Brain pericyte (primary cell): ENCODE measurements at places on chromosomes 13 and 19.

DNA sequence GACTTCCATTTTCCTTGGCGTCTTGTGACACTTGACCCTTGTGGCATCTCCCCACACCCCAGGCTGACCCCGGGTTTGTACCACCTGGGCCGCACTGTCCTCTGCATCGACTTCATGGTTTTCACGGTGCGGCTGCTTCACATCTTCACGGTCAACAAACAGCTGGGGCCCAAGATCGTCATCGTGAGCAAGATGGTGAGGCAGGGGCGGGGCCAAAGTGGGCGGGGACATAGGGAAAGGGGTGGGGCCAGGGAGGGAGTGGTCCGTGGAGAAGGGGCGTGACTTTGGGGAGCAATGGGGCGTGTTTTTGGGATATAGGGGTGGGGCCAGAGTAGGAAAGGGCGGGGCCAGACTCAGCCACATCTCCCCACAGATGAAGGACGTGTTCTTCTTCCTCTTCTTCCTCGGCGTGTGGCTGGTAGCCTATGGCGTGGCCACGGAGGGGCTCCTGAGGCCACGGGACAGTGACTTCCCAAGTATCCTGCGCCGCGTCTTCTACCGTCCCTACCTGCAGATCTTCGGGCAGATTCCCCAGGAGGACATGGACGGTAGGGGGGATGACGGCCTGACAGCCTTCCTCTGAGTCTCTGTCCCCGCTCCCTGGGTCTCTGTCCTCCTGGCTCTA lies 42.8 kb downstream of the TRPM4 start:
- no peak for DNase-seq

- no peak for DNase-seq
These were observed 8.1 kb upstream of the SIN3B start for GRCh38 chr19:16821081-16821480.

GRCh38 chr13:104357174-104357573 lies 1291.0 kb upstream of the SLC10A2 start:
- DNase-seq: no peak

DNA sequence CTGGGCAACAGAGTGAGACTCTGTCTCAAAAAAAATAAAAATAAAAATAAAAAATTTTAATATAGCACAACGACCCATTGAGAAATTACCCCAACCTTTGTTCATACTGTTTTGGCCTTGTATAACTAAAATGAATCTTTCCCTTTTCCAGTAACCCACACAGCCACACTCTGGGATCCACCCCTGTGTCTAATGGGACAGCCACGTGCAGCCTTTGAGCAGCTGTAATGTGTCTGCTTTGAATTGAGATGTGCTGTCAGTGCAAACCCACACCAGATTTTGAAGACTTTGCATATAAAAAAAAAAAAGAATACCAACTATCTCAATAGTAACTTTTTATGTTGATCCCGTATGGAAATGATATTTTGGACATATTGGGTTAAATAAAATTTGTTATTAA lies 112.7 kb upstream of the UBL3 start:
- DNase-seq: no peak

GRCh38 chr19:15115762-15116615 lies 8.8 kb downstream of the SYDE1 start:
- no peak for DNase-seq

DNA sequence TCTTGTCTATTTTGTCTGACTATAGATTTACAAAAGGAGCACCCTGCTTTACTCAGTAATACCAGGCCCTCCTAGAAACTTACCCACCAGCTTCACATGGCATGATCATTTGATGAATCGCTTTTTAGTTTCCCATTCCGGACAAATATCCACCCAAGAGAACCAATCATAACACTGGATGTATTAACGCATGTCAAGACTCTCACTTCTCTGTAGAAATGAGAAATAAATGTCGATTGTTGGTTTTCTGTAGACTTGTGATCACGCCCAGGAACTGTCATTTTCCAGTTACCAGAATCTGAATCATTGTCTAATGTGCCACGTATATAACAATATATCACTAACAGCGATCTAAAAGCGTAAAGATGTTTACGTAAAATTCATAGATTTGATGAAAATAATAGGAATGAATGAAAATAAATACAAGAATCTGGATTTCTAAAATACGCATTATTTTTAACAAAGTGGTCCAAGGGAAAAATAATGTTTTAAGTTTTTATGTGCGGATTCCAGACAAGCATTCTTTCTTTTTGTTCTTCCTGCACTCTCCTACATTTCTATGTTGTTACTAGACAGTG lies 14.0 kb downstream of the CDX2 start:
- no peak for DNase-seq

DNA sequence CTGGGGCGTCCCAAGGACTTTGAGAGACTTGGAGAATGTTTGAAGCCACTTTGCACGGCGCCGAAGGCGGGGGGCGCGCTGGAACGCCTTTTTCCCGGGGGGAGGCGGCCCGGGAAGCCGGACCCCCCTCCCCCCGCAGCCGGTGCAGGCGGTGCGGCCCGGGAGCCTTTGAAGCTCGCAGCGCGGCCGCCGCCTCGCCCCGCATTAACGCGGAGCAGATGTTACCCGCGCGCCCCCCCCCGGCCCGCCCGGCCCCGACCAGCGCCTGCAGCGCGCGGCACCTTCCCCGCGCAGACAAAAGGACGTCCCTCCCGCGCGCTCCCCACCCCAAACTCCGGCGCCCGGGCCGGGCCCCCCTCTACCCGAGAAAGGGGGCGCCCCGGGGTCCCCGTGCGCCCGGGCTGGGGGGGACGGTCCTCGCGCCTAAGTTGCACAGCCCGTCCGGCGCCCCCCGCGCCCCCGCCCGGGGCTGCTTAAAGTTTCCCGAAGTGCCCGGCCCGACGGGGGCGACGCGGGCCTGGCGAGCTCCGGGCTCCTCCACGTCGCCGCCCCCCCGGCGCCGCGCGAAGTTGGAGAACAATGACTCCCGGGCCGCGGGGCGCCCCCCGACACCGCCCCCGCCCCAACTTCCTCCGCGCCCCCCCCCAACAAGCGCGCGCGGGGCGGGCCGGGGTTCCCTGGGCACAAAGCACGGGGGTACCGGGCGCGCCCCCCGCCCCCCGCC lies 685 bp downstream of the TCF3 start:
- DNase-seq: no peak

GRCh38 chr19:40398417-40399131 lies 8.6 kb upstream of the HIPK4 start:
- no peak for DNase-seq

DNA sequence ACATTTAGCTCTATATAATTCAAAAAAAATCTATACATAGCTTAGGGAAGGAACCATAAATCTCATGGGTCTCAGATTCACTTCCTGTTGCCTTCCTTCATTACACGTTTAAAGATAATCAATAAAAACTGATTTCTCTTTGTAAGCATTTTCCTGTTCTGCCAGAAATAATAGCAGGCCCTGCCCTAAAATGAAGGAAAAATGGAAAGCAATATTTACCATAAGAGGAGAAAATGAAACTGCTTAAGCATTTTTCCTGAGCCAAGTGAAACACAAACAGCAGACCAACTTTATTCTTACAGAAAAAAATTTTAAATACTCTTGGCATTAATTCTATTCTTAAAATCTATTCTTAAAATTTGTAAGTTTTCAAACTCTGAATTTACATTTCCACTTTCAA lies 4.0 kb downstream of the LHFPL6 start:
- DNase-seq: no peak

GRCh38 chr13:33014291-33014690 lies 1.9 kb upstream of the KL start:
- DNase-seq: no peak

DNA sequence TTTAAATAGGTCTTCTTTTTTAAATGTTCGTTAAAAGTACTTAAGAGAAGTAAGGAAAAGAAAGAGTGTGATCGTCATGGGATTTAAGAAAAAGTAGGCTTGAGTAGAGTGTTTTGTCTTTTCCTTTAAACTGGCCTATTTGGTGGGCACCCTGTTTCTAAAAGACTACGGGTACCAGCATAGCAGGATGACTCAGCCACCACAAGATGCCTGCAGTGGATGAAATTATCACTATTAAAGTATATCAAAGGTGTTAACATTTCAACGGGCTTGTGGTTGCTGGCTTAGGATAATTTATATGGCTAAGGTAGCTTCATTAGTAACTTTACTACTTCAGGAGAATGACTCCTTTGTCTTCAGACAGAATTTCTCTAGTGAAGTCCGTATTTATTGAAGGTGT lies 112.6 kb downstream of the STARD13 start:
- no peak for DNase-seq

DNA sequence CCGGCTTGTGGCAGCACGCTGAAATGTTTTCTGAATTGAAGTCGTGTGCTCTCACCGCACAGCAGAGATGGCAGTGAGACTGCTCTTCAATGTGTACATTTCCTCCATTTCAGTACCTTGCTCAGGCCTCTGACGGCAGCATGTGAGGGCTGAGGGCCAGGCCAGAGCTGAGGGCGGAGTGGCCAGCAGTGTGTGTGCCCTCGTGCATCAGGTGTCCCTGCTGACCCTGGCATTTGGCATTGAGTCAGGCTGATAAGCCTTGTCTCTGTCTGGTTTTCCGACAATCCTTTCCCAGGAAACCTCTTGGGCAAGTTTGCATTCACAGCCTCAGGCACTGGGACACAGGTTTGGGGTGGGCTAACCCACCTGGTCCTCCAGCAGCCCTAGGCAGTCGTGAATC lies 62.3 kb downstream of the EFNB2 start:
- DNase-seq: no peak

GRCh38 chr13:74476788-74477187 lies 342.6 kb upstream of the KLF12 start:
- DNase-seq: no peak

- DNase-seq: no peak
These were observed 80.5 kb downstream of the COL4A2 start for GRCh38 chr13:110387451-110388107.

DNA sequence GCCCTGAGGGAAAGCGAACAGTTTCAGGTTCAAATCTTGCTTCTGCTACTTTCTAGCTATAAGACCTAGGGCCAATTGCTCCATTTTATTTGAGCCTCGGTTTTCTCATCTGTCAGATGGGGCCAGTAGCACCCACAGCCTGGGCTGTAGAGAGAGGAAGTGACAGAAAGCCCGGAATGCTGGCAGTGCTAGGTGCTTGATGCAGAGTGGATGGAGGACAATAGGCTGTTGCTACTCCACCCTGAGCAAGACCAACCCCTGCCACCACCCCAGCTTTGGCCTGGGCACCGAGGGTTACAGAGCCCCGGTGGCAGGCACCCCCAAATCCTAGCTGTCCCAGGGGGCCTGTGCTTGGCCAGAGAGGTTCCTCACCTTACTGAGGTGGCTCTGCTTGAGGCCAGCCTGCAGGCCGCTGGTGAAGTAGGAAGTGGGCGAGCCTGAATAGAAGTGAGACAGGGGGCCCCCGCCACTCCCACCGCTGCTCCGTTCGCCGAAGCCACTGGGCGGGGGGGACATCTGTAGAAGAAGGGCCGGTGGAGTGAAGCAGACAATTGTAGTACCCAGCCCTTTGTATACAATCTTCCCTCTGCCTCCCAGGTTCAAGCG lies 2.1 kb upstream of the FDX2 start:
- no peak for DNase-seq

GRCh38 chr13:20588529-20589110 lies 21.7 kb downstream of the IFT88 start:
- DNase-seq: no peak

DNA sequence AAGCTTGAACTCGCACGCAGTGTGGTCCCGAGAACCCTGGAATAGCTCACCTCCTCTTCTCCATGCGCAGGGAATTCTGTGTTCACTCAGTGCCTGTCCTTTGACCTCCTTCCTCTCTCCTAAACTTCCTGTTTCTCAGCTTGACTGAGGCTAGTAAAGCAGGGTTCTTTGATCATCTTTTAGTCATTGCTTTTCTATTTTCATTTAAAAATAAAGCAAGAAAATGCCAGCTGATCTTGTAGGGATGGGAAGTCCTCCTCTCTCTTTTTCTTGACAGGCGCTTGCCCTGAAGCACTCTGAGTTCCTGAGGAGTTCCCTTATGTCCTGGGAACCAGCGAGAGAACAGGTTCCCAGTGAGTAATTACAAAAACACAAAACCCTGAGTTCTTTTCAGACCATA lies 62.8 kb downstream of the ARHGEF7 start:
- DNase-seq: peak; percentile 86

GRCh38 chr19:39389631-39390414 lies 1.1 kb downstream of the PAF1 start:
- no peak for DNase-seq

- DNase-seq: no peak
These were observed 112.4 kb downstream of the ZNF429 start for GRCh38 chr19:21617740-21618339.

- peak; percentile 54 for DNase-seq
These were observed 285.7 kb downstream of the TBC1D4 start for GRCh38 chr13:75196147-75196837.

GRCh38 chr13:19179916-19180315 lies 1.7 kb downstream of the TUBA3C start:
- DNase-seq: no peak

DNA sequence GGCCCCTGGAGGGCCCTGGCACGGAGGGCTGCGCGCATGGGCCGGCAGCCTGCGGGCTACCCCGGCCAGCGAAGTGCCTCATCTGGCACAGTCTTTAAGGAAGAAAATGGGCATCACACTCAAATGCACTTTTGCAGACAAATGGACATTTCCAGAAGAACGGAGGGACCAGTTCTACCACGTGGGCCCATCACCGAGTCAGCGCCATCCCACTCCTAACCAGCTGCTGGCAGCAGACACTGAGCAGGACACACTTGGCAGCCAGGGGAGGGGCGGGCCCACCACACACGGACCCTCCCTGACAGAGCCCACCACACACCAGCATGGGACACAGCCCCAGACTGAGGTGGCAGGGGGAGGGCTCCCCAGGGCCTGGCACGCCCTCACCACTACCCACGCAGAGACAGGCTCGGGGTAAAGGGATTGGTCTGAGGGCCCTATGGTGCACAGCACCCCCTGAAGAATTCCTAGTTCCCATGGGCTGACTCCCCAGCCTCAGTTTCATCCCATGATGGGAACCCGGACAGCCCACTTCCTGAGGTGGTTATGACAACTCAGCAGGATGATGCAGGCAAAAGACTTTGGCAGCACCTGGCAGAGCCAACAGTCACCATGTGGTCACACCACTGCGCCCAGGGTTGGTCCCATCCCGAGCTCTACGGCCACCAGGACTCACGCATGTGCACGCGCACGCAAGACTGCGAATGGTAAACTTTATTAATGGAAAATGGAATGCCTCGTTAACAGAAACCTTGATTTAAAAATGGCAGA lies 18.7 kb upstream of the TINCR start:
- no peak for DNase-seq

DNA sequence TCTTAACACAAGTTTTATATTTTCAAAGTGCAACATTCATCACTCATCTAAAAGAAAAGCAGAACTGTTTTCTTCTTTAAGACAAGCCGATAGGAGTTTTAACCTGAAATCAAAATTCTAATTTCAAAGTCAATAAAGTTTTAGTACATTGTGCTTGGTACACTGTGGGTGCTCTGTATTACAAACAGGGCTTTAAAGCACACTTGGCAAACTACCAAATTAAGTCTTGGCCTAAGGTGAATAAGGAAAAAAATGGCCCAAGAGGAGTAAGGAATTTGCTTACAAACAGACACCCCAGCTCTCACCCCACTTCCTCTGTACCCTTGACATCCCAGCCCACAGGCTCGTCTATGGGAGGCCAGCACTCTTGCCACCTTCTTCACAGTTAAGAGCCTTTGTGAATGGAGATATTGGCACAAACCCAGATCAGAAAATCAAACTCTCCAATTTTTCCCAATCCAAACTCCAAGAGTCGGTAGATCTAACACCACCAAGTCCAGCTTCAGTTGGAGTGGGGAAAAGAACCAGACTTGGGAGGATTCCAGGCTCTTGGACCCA lies 66.0 kb downstream of the ABCC4 start:
- DNase-seq: no peak
